A549 treated with Hydrocortisone at 1 μM for 4 hours (cell line): ENCODE measurements at places on chromosomes 1 and 21. TPM values are rescaled to one million over a fixed set of nuclear protein-coding genes. Genes with fewer than 3 reads are reported as not detected.

DMRTA2 gene
- total RNA-seq: 0.09 to 0.21 TPM (median 0.17 TPM) in 4 of 5 replicates, not detected in the other

ADAM30 gene
- total RNA-seq: not detected in 5 replicates

PTPN22 gene
- total RNA-seq: not detected in 5 replicates

FBLIM1 gene
- total RNA-seq: 19.6 to 33.7 TPM (median 26.9 TPM) in 5 replicates

THRAP3 gene
- 62.3 to 90.5 TPM (median 71.5 TPM) in 5 replicates for total RNA-seq

HMCN1 gene
- 0.05 to 0.20 TPM (median 0.07 TPM) in 5 replicates for total RNA-seq

ATAD3B gene
- total RNA-seq: 1.3 to 3.2 TPM (median 2.9 TPM) in 5 replicates

IL10 gene
- total RNA-seq: not detected in 5 replicates

GIPC2 gene
- 0.03 to 0.07 TPM in 2 of 5 replicates, not detected in the others for total RNA-seq

C4BPB gene
- total RNA-seq: 1.1 to 2.2 TPM (median 1.4 TPM) in 5 replicates
